ENCODE measurements at places on chromosomes 4 and X.

- DNase-seq, result peak; percentile 19
Measured at GRCh38 chrX:55135171-55135570, 46.4 kb downstream of the PAGE2 start.

- DNase-seq, result no peak
Measured at GRCh38 chr4:149796381-149796780, 19.3 kb downstream of the IQCM start.

DNA sequence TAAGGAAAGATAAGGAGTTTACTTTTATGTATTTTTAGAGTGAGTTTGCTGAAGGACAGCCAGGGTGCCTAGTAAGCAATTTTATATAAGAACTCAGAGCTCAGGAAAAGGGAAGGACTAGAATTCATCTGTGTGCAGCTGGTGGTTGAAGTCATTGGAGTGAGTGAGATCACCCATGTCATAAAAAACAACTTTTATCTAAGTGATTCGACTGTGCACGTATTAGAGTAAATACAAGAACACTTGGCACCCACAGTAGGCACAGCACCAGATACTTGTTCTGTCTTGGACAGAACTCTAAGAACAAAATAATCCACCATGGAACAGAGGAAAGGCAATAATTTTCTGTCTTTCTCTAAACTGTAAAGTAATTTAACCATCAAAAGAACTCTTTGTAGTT is 31.6 kb downstream of the SYNPO2 start:
- DNase-seq, result peak; percentile 26

- DNase-seq, result no peak
Measured at GRCh38 chrX:71239781-71240180, 14.2 kb downstream of the ZMYM3 start.

DNA sequence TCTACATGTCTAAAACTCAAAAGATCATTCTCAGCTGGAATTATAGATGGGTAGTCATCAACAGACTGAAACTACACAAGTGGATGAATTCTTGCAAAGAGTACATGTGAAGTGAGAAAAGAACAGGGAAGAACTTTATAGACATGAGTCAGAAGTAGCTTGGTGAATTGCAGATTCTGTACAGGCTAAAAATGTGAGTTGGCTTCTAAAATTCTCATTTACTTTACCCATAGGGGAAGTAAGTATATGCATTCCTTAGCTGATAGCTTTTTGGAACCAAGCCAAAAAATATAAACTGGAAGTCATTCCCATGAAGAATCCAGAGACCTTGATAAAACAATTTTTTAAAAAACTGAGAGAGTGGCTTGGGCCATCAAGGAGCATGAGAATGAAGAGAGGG is 584.2 kb upstream of the FTHL17 start:
- DNase-seq, result peak; percentile 47

DNA sequence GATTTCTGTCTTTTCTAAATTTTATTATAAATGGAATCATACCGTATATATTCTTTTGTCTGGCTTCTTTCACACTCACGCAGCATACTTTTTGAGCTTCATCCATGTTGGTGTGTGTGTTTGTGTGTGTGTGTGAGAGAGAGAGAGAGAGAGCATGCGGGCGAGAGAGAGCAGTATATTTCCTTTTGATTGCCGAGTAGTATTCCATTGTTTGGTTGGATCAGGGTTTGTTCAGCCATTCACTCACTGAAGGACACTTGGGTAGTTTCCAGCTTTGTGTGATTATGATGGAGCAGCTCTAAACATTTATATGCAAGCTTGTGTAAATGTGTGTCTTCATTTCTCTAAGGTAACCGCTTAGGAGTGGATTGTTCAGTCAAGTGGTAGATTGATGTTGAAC is 3.1 kb upstream of the L1CAM start:
- DNase-seq, result no peak

Measured in EL (cell line).